Posterior vena cava (tissue), 2 donors: ENCODE measurements at places on chromosomes 4 and X.

GRCh38 chr4:23577398-23577797, 312.4 kb downstream of the PPARGC1A start:
- DNase-seq, result no peak

- DNase-seq, result no peak
Observed at GRCh38 chr4:138666366-138666765, 349.2 kb upstream of the NOCT start.

- DNase-seq, result no peak
Observed at GRCh38 chrX:71475785-71476540, 56.9 kb upstream of the OGT start.

GRCh38 chr4:2288051-2288541, 26.2 kb upstream of the MXD4 start:
- peak; percentile 72 for DNase-seq

- DNase-seq, result no peak
Observed at GRCh38 chrX:37829721-37830120, 17.6 kb downstream of the DYNLT3 start.

- DNase-seq, result no peak
Observed at GRCh38 chr4:15550491-15550890, 80.8 kb downstream of the CC2D2A start.
